Fibroblast of pulmonary artery (primary cell): ENCODE measurements at places on chromosomes 13 and 19.

DNA sequence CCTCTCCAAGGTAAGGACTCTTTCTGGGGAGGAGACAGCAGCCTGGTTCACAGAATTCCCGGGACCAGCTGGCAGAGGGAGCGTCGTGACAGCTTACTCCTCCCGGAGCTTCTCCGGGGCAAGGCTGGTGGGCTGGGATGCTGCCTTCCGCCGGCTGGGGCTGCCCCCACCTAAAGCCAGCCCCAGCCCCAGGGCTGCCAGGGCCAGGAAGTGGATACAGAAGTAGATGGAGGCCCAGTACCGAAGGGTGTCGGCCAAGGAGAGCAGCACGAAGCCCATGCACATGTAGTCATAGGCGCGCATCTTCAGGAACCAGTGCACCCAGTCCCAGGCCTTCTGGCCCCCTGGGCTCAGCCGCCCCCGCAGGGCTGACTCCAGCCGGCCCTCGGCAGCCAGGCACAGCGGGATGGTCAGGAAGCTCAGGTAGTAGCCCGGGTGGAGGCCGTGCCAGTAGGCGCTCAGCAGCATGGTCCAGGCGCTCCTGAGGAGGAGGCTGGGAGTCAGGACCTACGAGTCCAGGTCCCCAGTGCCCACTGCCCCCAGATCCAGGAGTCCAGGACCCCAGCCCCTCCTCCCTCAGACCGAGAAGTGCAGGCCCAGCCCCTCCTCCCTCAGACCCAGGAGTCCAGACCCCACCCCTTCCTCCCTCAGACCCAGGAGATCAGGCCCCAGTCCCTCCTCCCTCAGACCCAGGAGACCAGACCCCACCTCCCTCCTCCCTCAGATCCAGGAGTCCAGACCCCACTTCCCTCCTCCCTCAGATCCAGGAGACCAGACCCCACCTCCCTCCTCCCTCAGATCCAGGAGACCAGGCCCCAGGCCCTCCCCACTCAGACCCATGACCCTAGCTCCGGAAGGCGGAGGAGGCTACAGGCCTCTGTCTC is 1.2 kb upstream of the TMC4 start:
- no peak for DNase-seq

DNA sequence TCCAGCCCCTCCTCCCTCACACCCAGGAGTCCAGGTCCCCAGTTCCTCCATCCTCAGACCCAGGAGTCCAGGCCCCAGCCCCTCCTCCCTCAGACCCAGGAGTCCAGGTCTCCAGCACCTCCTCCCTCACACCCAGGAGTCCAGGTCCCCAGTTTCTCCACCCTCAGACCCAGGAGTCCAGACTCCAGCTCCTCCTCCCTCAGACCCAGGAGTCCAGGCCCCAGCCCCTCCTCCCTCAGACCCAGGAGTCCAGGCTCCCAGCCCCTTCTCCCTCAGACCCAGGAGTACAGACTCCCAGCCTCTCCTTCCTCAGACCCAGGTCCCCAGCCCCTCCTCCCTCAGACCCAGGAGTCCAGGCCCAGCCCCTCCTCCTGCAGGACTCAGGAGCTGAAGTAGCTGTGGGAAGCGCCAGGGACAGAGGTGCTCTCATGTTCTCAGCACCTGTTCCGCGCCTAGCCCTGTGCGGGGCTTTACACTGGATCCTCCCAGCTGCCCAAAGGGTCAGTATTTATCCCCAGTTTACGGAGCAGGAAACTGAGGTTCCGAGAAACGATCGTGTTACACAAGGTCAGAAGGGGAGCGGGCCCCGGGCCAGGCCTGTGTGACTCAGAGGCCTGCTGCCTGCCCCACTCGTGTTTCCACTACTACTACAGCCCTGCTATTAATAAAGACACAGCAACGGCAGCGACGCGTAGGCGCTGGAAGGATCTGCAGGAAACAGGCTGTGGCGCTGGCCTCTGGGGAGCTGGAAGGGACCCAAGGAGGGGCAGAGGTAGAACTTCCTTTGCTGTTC is 1.7 kb upstream of the SBK3 start:
- peak; percentile 77 for DNase-seq

DNA sequence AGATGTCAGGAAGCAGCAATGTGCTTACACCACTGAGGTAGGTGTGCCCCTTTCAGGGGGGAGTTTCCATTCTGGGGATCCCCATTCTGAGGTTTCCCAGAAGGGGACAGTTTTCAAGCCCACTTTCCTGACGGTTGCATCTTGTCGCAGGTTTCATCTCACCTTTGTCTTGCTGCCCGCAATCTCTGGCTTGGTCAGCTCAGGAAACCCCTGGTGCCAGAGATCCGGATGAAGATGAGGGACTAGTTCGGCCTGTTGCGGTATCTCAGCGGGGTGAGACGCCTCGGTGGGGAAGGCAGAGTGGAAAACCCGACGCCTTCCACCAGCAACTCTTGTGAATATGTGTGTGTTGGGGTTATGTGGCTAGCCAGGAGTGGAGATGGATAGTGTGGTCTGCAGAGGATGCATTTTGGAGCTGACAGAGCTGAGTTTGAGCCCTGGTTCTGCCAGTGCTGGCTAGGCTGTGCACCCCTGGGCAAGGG is 13.1 kb downstream of the TNFSF9 start:
- DNase-seq: no peak

DNA sequence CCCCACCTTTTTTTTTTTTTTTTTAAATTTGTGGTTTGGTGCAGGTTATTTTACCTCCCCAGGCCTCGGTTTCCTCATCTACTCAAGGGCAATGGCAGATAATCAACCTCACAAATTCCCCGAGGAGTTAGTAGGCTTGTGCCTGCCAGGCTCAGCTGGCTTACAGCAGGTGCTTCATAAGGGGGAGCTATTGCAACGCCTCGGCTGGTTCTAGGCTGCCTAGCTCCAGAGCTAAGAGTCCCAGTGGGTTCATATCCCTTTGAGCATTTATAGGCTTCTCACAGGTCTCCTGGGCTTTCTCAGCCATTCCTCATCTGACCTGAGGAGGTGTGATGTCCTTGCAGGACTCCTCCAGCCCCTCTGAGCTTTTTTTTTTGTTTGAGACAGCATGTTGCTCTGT is 10.6 kb downstream of the BCKDHA start:
- DNase-seq: no peak

DNA sequence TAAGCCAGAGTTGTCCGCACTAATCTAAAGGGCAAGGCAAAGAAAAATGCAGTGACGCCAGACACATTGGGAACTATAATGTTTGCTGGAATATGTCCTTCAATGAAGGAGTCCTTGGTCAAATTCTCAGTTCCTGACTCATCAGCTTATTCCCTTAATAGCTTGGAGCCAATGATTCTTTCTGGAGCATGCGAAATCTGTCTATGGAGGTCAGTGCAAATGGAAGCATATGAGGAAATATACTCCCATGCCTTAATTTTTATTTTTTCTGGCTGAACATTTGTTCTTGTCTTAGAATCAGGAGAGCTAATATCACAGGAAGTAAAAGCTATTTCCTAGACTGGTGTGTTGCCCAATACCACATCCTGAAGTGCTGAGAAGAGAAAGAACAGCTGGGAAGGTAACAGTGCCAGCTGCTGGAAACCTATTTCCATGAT is 289.8 kb upstream of the SPRY2 start:
- peak; percentile 99 for DNase-seq

GRCh38 chr19:40322271-40322610 is 26.0 kb downstream of the C19orf47 start:
- DNase-seq: peak; percentile 8

- DNase-seq: no peak
Measured at GRCh38 chr19:56978023-56978565, 137.6 kb upstream of the PEG3 start.

- DNase-seq: no peak
Measured at GRCh38 chr19:10549733-10550132, 6.0 kb downstream of the ATG4D start.

GRCh38 chr19:43519436-43520088 is 7.4 kb downstream of the ETHE1 start:
- DNase-seq: peak; percentile 92

- DNase-seq: no peak
Measured at GRCh38 chr19:1470305-1471009, 8.6 kb downstream of the C19orf25 start.

- no peak for DNase-seq
Measured at GRCh38 chr13:20129076-20129475, 31.8 kb downstream of the GJA3 start.

GRCh38 chr13:44759384-44760360 is 183.5 kb upstream of the TSC22D1 start:
- peak; percentile 23 for DNase-seq

DNA sequence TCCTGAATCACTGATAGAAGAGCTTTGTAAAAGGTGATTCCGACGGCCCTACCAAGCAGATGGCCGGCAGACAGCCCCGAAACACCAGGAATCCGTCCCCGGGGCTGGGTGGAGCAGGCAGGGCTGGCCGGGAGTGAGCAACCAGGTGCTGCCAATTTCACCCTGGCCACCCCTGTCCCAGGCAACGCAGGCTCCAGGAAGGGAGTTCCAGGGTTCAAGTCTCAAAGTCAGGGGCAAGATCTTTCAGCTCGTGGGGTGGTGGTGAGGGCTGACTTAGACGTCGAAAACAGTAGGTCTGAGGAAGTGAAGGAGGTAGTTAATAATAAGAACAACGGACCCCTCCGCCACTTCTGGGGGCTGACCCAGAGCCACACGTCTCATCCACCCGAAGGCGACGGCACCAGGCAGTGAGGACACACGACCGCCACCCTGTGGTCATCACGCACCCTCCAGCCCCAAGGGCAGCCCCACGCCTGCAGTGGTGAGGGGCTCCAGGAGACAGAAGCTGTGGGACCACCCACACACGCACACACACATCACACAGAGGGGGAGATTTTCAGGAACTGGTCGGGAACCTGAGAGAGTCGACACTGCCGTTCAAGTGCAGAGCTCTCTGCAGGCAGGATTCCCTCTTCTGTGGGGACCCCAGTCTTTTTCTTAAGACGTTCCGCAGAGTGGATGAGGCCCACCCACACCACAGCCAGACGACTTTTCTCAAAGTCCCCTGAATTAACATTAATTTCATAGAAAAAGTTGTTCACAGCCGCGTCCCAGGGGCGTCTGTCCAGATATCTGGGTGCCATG is 67.2 kb downstream of the SPACA7 start:
- DNase-seq: no peak

- DNase-seq: no peak
Measured at GRCh38 chr19:4829001-4829712, 2.4 kb downstream of the TICAM1 start.

DNA sequence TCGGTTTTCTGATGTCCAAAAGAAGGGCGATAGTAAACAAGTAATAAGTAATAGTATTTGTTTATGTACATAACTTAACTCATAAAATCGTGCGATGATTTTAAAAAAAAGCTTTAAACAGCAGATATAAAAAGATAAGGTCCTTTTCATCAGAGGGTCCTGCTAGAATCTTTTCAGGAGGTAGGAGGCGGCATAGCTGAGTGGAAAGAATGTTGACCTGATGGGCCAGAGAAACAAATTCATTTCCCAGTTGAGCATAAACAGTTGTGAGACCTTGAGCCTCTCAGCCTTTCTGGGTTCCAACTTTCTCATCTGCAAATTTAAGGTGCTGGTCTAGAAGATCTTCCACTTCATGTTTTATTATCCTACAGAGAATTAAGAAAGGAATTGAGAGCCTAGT is 173.5 kb downstream of the LACC1 start:
- no peak for DNase-seq

GRCh38 chr19:30745476-30745985 is 373.3 kb downstream of the ZNF536 start:
- DNase-seq: no peak

- DNase-seq: no peak
Measured at GRCh38 chr19:42214810-42215485, 2.5 kb downstream of the DEDD2 start.
